ENCODE measurements at places on chromosomes 4 and X. TPM values are rescaled to one million over a fixed set of nuclear protein-coding genes. Genes with fewer than 3 reads are reported as not detected.

The CXCL6 gene
- not detected for total RNA-seq

The MAGEB6 gene
- not detected for total RNA-seq

The EGFL6 gene
- not detected for total RNA-seq

The CLIC2 gene
- 20.7 TPM for total RNA-seq

The GPR143 gene
- not detected for total RNA-seq

The NPY2R gene
- total RNA-seq: not detected

The GNL3L gene
- 20.9 TPM for total RNA-seq

The MXRA5 gene
- 3.5 TPM for total RNA-seq

The CT45A10 gene
- not detected for total RNA-seq

DNA sequence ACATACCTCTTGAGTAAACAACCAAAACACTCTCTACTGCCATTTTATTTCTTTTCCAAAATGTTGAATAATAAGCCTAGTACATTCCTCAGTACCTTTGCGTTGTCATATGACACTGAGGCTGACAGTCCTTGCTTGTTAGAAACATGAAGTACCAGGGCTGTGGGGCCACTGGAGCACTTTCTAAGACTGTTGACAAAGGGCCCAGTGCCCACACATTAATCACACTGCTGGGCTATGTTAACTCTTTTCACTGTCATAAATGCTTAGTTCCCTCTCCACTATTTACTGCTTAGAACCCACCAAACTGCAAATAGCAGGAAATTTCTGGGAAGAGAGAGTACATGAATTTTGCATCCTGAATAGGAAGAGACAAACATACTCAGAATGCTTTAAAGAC lies 57.1 kb downstream of the FAM47B start:
- no peak for ATAC-seq

DNA sequence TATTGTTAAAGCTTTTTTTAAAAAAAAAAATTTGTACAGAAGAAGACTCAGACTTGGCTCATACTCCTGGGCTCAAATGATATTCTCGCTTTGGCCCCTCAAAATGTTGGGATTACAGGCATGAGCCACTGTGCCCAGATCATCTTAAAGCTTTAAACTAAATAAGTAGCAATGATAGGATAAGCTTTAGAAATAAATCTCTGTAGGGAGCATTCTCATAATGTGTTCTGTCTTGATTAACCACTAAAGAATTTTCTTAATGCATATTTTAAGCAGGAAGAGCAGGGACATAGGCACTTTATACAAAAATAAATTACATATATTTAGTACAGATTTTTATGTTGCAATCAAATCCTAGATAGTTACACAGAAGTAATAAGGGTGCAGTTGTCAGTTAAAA lies 667.2 kb downstream of the GRID2 start:
- no peak for ATAC-seq

DNA sequence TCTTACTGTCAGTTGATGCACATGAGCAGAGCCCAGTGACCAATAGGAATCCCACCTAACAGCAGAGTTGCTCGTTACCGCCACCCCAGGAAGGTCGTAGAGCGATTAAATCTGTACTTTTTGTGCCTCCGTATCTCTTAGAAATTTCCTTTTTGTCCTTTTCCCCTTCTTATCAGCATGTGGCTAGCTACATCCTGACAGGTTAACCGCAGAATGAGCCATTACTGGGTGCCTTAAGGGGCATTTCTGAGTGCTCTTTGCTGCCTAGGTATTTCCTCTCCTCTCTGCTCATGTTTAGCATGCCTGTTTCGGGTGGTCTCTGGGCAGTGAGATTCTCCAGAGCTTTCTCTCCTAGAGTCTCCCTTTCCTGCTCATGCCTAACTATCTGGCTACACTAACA lies 530.5 kb downstream of the FAM133A start:
- no peak for ATAC-seq

- no peak for ATAC-seq
These were observed 2.3 kb downstream of the FHDC1 start for GRCh38 chr4:152938237-152938947.

DNA sequence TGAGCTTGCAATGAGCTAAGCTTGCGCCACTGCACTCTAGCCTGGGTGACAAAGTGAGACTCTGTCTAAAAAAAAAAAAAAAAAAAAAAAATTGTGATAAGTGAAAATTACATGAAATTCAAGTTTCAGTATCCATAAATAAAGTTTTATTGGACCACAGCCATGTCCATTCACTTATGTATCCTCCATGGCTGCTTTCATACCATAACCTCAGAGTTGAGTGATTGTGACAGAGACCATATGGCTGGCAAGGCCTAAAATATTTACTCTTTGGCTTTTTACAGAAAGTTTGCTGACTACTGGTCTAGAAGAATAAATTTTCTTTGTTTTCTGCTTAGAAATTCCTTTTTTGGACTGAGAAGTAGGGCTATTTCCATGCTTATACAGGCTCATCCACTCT lies 11.8 kb upstream of the SHISA3 start:
- ATAC-seq: no peak

- ATAC-seq: no peak
These were observed 849.7 kb upstream of the GRID2 start for GRCh38 chr4:91454111-91454510.

DNA sequence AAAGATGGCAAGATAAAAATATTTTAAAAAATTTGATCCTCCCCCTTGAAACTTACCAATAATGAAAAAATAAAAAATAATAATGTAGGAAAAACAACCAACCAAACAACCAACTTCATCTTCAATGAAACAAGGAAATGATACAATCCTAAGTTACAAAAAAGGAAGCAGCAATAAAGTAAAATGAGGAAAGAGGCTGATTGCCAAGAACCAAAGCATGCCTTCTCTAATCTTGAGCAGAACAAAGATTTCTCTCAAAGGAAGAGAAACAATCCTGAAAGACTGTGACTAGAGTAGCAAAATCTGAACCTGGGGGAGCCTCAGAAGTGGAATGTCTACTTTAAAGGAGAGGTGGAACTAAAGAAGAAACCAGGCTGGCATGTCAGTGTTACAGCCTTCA lies 10.9 kb upstream of the WDFY3 start:
- ATAC-seq: no peak

DNA sequence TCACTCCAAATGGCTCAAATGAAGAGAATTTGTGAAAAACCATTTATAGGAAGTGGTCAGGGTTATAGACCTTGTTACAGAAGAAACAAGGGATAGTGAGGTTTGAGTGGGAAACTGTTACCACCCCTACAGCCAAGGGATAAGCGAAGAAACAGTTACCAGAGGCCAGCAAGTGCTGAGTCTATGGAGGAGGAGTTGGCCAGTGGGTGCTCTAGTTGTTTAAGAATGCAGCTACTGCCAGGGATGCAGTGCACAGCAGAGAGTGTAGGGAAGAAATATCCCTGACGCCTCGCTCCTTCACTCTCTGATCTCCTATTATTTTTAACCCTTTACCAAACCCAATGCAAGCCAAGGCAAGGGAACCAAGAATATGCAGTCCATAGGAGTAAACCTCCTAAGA lies 15.2 kb upstream of the SYTL4 start:
- ATAC-seq: no peak

DNA sequence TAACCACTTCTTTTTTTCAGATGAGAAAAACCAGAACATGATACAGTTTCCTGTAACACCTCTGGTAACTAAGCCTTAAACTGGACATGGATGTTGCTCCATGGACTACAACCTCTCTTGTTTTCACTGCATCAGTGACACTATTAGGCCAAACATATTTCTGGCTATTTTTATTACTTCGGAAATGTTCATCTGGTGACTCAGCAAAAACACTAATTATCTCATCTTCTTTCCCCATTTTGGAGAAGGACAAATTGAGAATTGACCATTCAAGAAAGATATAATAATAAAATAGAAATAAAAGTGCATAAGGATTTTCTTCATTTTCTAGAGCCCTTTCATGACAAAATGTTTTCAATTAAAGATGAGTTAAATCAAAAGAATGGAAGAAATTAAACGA lies 361.9 kb upstream of the TECRL start:
- no peak for ATAC-seq

- no peak for ATAC-seq
These were observed 218.4 kb downstream of the SLITRK2 start for GRCh38 chrX:146036000-146036399.

DNA sequence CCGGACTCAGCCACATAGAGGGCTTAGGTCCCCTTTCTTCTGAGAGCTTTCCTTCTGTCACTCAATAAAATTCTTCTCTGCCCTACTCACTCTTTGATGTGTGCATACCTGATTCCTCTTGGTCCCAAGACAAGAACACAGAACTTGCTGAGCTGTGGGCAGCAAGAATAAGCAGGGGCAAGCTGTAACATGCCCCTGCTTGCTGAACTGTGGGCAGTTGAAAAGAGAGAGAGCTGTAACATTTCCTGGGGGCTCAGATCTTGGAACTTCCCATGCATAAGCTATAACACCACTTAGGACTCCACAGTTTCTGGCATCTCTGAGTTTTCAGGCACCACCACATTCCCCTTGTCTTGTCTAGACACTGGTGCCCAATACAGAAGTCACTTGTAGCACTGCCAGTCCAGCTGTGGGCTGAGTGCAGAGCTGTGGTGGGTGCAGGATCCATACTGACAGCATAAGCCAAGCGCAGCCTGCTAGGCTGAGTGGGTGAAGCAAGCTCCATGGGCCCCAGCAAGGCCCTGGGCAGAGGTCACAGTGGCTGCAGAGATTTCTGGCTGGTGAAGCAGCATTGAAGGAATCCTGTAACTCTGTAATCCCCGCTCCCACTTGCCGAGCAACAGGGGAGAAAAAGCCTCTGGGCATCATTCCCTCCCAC lies 241.2 kb downstream of the PCDH10 start:
- ATAC-seq: no peak

Measured in gastroesophageal sphincter (tissue), 4 donors.